ENCODE measurements at places on chromosomes 5 and 9.

GRCh38 chr9:130124085-130124860 is 47.9 kb upstream of the NCS1 start:
- no peak for DNase-seq

DNA sequence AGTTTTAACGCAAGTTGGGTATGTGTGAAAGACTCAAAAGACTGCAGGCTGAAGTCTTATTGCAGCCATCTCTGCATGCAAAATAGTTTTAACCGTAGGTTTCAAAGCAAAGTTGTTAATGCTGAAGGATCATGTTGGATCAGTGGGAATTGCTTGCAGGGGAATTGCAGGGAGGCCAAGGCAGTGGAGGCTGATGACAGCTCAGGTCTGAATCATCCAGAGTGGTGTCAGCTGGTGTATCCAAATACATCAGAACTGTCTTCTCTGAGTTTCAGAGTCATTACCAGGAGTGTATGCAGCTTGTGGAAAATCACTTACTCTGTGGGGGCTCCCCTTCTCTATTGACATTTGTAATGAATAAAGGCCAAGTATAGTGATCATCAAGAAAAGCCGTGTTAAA is 435.7 kb downstream of the SH3GL2 start:
- no peak for DNase-seq

DNA sequence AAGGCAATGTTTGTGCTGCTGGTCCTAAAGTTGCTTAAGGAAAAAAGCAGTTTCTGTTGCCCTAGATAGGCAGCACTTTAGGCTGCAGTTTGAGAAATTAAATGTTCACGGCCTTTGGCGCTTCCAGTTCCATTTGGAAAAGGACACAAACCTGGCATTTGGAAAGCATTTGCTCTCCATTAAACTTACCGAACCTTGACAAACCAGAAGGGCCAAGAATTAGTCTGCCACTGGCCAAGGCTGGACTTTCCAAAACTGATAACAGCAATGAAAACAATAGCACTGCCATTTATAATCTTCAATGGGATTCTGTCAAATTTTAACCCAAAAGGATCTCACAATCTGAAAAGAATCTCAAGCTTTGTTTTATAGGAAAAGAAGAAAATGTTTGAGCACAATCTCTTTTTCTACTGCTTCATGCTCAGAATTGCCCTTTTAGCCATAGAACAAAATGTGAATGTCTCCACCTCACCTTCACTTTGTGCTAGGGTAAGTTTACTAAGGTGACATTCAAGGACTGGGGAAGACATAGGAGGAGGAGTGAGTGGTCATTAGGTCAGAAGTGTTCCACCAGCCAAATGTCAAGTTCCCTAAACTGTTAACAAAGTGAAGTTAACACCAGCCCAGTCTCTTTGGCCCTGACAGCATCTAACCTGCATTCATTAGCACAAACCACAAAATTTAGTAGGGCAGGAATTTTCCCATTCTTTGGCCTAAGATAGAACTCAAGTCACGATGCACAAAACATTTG is 583.4 kb upstream of the DMAC1 start:
- no peak for DNase-seq

- no peak for DNase-seq
Observed at GRCh38 chr5:14777932-14778791, 93.4 kb downstream of the ANKH start.

GRCh38 chr9:127102176-127102575 is 20.3 kb downstream of the ANGPTL2 start:
- no peak for DNase-seq

GRCh38 chr5:142151436-142152383 is 43.1 kb downstream of the NDFIP1 start:
- peak; percentile 50 for DNase-seq

DNA sequence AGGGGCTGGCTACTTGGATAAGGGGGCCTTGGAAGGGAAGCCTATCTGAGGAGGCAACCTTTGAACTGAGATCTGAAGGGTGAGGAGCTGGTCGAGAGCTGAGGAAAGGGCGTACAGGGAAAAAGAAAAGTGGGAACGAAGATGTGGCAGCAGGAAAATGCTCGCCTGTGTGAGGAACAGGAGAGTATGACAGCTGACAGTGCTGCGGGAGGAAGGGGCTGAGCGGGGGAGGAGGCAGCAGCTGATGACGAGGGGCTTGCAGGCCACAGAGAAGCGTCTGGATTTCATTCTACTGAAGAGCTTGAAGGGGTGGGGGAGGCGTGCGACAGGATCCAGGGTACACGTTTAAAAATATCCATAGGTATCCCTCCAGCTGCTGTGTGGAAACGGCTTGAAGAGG is 28.9 kb downstream of the SH3PXD2B start:
- DNase-seq, result no peak

DNA sequence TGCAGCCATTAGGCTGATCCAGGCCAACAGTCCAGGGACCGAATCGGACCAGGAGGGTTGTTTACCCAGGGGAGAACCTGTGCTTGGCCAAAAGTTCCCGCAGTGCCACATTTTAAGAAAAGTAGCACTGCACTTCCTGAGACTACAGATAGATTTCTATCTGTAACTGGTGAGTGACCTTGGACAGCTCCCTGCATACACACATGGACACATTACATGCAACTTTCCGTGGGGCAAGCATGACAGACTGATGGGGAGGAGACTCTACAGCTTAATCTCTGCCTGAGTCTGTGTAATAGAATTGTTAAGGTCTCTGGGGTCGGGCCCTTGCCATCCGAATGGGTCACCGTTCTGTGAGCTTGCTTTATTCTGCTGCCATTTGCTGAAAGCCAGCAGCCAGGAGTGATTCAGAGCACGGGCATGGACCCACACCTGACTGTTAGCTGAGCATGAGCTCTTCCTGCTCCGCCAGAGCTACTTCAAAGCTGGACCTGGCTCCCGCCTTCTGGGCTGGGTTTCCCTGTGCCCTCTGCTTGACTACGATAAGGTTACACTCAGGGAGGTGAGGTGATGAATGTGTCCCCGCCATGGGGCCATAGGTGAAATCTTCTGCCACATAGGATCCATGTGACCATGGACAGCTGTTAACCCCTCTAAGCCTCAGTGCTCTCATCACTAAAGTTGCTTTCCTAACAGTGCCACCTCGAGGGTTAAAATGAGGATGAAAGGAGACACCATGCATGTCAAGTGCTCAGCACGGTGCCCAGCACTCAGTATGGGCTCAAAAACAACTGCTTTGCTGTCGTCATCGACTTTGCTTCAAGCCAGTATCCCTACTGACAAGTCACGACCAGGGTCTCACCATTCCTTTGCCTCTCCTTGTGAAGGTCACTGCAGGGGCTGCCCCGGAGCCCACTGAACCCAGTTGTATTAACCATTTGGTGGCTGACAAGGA is 200.0 kb downstream of the MELK start:
- DNase-seq, result no peak

DNA sequence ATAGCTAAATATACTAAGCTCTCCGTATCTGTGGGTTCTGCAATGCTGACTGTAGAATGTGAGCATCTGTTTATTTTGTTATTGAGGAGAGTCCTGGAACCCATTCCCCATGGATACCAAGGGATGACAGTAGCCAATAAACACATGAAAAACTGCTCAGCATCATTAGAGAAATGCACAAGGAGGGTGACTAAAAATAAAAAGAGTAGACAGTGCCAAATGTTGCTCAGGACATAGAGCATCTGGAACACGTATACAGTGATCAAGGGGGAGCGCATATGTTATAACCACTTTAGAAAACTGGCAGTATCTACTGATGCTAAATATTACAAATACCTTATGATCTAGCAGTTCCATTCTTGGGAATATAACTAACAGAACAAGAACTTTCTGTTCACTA is 31.0 kb downstream of the MARCHF6 start:
- no peak for DNase-seq
